Thoracic aorta (tissue), 2 donors: ENCODE measurements at places on chromosomes 11 and 22.

DNA sequence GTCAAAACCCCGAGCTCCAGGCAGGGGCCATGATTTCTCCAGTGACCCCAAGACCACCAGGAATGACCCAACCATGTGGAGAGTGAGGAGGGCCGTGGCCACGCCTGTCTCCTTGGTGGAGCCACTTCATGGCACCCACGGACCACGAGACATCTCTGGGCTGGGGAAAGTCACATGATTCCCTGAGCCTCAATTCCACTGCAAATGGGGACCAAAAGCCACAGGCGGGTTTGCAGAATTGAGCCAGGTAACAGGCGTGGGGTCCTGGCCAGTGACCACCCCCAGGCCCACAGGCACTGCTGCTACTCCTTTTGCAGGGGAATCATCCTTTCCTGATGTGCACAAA is 178.9 kb downstream of the CTTN start:
- no peak for DNase-seq

DNA sequence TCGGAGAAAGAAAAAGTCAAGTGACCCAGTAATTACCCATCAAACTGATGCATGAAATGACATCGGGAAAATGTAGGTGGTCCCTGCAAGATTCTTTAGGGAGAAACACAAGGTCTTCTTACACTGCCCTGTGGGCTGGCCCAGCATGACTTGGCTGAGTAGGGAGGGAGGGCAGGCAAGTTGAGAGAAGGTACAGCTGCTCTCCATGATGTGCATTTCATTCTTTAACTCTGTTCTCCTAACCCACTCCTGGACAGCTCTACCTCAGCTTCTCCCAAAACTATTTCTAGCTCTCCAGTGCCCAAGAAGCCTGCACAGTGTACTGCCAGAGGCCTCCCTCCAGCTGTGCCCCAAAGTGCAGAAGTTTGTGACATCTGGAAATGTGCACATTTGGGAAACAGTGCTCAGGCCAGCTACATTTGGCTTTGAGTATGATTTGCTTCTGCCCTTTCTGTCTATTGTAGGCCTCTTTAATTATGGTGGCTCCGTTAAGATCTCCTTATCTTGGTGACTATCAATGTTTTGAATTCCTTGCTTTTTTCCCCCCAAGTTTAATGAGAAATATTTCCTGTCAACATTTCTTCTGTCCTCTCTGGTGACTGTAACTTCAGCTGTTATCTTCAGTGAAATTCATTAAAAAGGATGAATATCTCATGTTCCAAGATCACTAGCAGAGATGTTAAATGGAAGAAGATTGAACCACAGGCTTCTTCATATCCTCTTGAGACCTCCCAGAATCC is 26.7 kb upstream of the PRSS23 start:
- DNase-seq: no peak

- no peak for DNase-seq
Observed at GRCh38 chr11:59281177-59281576, 68.5 kb upstream of the MPEG1 start.

DNA sequence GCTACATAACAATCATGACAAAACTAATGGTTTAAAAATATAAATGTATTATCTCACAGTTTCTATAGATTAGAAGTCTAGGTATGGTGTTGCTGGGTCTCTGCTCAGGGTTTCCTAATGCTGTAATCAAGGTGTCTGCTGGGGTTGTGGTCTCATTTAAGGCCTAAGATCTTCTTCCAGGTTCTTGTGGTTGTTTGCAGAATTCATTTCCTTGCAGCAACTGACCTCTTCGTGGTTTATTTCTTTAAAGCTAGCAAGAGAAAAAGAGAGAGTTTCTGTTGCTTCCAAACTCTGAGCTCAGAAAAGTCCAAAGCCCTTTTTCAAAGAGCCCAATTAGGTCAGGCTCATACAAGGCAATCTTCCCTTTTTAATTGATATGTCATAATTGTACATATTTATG is 452.7 kb upstream of the CCDC179 start:
- no peak for DNase-seq

GRCh38 chr11:35144806-35145205 is 5.8 kb downstream of the CD44 start:
- no peak for DNase-seq

- DNase-seq: no peak
Observed at GRCh38 chr11:132251061-132251460, 880.6 kb downstream of the NTM start.
